Stimulated activated CD8-positive, alpha-beta memory T cell treated with anti-CD3 and anti-CD28 coated beads, Interleukin-4, amount 100 ng/mL, for 1 hour (primary cell): ENCODE measurements at places on chromosomes 3 and 15.

GRCh38 chr3:150253622-150254021 lies 154.5 kb upstream of the TSC22D2 start:
- DNase-seq, result no peak

DNA sequence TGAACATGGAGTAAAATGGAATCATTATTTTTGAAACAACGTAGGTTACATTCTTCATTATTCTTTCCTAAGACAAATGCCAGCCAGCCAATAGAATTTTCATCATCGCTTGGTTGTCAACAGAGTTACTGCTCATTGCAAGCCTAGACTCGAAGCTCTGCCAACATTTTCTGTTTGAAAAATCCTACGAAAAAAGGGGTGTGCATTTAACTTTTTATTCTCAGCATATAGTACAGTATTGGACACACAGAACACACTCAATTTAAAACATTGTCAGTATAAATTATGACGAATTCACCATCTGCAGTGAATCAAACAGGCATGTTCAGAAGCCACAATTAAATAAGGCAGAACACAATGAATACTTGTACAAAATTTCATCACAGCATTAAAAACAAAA lies 232.1 kb downstream of the NR1D2 start:
- no peak for DNase-seq

GRCh38 chr15:59828263-59828662 lies 139.1 kb upstream of the BNIP2 start:
- DNase-seq, result no peak

DNA sequence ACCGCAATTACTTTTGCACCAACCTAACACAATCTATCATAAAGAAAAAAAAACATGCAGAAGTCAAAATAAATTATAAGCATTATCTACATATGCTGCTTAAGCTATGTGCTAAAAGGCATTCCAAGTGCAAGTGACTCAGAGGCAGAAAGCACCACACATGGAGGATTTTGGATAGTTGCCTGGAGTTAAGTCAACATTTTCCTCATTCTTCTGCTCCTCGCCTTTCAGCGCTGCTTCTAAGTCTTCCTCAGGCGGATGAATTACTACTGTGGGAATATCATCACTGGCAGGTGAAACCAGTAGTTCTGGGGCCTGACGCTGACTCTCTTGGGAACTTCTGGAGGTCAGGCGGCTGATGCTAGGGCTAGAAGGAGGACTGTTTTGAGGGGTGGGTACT lies 53.1 kb downstream of the SLC4A7 start:
- DNase-seq, result no peak

GRCh38 chr15:81567924-81568323 lies 193.9 kb upstream of the TMC3 start:
- no peak for DNase-seq

- no peak for DNase-seq
These were observed 9.8 kb downstream of the RPL15 start for GRCh38 chr3:23926736-23927135.

DNA sequence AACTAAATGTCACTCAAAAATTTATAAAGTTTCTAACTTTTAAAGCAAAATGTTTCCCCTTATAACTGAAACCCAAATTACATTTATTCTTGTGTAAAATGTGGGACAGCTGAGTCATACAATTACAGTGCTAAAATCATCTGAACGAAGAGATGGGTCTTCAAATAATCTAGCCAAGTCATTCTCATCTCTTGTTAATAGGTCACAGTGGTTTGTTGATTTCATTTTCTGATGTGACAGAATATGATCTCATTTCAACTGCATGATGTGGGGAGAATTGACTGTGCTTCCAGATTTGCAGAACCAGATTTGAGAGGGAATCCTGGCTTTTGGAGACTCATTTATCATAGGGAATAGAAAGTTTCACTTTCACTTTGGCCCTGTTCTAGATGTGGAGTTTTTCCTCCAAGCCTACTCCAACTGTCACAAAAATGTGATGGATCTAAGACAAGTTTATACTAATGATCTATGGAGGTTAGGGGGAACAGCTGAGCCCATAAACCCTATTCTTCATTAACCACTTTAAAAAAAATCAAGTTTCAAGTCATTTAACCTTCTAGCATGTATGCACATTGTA lies 685.0 kb downstream of the PDCD6IP start:
- DNase-seq, result no peak

GRCh38 chr3:107283948-107284347 lies 93.3 kb upstream of the CCDC54 start:
- no peak for DNase-seq

DNA sequence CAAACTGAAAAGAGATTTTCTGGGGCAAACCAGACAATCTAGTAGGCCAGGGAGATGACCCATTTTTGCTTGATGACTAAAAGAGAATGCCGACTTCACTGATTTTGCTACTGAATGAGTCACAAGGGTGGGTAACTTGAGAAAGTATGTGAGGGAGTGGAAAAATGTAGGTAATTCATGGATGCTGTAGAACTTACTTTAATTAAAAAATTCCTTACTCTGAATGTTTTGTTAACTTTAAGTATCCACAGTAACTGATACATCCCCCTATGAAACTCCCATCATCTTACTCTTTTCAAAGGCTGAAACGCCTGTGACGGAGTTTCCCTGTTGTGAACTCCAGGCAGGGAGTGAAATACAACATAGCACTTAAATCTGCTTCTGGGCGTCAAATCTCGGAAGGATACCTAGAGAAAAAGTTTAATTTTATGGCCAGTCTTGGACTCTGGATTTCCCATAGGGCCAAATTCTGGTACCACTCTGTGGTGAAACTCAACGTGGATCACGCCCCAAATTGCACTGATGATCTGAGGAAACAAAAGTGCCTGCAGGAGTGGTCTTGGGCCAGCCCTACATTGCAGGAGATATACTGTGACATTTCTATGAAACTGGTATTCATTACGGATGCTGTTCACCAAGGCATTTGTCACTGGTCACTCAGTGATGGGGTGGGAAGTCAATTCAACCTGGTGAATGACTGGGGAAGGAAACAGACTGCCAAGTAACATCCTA lies 24.0 kb downstream of the GOLIM4 start:
- no peak for DNase-seq

GRCh38 chr15:87538327-87538834 lies 718.2 kb downstream of the NTRK3 start:
- DNase-seq, result no peak

GRCh38 chr15:38545179-38545578 lies 19.4 kb downstream of the RASGRP1 start:
- DNase-seq, result no peak

- DNase-seq, result no peak
These were observed 110.1 kb upstream of the MLF1 start for GRCh38 chr3:158460926-158461325.

GRCh38 chr3:168025076-168025475 lies 70.6 kb downstream of the GOLIM4 start:
- no peak for DNase-seq

DNA sequence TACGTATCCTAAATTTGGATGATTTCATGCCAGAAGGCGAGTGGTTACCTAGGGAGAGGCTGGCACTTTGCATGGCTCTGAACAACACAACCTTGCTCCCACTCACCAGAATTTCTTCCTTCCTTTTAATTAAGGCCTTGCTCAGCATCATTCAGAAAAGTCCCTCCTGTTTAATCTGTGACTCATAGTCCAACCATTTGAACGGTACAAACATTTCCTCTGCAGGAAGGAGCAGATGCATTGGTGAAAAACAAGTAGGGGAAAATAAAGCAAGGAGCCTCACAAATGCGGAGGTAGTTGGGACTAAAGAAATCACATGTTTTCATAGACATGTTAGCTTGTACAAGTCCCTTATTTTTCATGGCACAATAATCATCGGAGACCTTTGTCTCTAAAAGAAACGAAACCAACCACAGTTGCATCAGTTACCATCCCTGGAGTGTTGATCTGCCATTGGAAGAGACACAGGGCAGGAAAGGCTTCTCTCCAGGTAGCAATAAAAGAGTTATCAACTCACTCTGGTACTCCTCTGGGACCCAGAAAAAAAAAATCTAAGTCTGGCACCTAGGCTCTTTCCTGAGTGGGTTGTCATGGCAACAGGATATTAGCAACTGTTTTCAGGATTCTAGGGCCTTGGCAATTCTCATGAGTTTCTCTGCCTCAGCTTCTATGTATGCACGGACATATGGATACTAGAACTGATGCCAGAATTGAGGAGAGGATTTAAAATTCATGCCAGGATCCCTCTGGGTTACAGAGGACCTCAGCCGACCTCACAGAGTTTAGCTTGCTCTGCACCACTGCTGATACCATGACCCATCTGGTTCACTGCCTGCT lies 255.4 kb upstream of the ARPP21 start:
- DNase-seq, result no peak

DNA sequence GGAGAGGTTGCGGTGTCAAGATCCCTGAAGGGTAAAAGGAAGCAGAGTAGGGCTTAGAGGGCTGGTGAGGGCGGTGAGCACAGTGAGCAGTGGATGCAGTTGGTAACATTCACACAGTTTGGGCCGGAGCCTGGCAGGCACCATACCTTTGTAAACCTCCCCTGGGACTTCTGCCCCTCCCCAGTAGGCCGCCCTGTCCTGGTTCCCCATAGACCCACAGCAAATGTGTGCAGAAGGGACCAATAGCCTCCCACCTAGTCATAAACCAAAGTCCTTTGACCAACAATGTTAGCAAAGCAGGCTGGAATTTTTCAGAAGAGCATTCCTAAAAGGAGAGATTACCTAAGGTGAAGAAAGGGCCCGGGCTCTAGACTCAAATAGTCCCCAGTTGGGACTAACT lies 1.7 kb upstream of the PHGR1 start:
- DNase-seq, result no peak

GRCh38 chr3:159789742-159790635 lies 198.6 kb upstream of the IL12A start:
- no peak for DNase-seq

- DNase-seq, result no peak
These were observed 3.7 kb downstream of the MDFIC2 start for GRCh38 chr3:70308760-70309159.

DNA sequence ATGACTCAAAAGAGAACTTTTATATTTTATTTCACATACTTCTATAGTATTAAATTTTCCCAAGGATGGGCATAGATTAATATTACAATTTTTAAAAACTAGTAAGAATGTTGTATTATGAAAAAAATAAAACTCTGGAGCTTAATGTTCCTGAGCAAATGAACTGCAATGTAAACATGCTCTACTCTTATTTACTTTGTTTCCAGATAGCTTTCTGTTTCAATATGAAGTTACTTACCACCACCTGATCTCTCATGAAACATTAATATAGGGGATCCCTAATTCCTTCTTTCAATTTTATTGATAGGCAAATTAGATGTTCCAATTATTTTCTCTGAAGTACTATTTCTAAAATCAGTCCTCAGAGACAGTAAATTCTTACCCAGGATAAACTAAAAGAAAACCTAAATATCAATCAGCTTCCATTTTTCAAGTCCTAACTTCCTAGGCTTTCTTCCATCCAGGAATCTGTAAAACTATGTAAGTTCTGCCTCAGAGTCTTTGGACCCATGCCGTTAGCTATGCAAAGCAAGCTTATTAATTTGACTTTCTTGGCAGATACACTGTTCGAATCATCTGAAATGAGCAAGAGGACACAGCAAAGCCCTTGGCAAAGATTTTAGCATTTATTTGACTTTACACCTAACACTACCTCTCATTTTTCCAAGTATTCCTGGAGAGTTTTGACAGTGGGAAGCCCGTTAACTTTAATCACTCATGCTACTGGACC lies 93.2 kb downstream of the PLCH1 start:
- DNase-seq, result no peak

DNA sequence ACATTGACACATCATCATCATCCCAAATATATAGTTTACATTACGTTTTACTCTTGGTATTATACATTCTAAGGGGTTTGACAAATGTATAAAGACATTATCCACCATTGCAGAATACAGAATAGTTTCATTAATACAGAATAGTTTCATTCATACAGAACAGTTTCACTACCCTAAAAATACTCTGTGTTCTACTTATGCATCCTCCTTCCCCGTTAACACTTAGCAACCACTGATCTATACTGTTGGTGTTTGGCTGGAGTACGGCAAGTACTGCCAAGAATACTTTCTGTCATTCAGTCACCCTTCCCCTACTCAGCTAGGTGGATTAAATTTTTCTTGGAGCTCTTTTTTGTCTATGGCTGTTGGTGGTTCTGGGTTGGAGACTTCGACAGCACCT lies 33.4 kb downstream of the LEKR1 start:
- DNase-seq, result no peak

DNA sequence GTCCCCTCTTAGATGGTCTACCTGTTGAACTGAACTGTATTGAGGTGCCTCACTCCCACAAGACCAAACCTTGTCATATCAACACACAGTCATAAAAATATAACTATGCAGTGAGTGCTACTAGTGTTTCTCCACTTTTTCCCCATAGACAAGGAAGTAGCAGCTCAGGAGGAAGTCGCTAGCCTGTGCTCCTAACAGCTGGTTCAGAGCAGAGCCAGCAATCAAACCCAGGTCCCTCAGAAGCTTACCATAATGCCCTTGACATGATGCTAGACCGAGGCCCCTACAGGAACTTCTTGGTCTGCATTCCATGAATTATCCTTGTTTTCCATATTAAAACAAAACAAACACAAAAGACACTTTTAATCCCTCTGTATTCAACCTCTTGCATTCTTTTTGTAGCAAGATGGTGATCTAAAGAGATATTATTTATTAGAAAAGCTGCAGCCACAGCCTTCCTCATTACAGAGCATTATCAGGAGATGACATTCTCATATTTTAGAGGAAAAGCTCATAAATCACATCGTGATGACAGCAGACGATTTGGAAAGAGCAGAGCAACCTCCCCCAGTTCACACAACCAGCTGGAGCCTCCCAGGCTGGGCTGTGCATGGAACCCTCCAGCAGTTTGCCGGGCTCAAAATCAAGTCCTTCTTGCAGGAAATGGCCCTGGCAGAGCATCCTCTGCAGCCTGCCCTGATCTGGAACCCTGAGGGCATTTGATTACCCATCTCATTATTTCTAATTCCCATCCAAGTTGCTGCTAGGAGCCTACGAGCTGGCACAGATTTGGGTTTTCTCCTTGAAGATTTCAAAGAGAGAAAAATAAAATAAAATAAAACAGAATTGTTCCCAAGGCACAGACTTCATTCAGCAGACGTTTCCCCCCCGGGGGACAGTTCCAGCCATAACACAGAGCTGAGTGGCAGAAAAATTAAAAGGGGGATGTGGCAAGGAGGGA lies 118.8 kb downstream of the SRGAP3 start:
- no peak for DNase-seq

- DNase-seq, result no peak
These were observed 2.3 kb downstream of the MELTF start for GRCh38 chr3:197027151-197027895.

GRCh38 chr15:83194528-83194927 lies 13.1 kb downstream of the HDGFL3 start:
- DNase-seq, result no peak

DNA sequence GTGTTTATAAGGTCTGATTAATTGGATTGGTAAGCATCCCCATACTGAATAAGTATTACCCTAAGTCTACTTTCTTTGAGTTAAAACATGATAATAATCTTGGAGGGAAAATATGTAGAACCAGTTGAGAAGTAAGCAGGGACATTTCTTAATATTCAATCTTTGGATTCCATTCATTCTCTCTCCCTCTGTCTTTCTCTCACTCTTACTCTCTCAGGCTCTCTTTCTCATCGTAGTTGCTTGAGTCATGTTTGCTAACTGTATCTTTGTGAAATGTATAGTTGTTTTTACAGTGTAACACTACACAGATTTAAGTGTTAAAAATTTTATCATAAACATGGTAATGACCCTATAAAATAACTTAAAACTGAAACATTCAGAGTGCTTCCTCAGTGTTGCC lies 163.8 kb downstream of the RSRC1 start:
- DNase-seq, result no peak
